ENCODE measurements at places on chromosomes 5 and 9.

DNA sequence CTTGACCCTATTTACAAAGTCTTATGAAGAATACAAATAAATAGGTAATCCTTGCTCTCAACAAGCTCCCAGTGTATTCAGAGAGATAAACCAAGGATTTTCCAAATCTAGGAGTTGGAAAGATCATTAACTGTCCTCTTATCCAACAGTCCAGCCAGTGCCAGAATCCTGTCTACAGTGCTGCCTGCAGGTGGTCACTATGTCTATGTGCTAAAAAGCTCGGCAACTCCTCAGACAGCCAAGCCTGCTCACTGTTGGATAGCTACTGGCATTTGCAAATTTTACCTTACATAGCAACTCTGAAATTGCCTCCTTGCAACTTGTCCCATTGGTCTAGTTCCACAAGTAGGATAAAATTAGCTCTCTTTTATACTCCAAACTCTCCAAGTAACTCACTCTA is 187.4 kb downstream of the DCP2 start:
- DNase-seq, result no peak

DNA sequence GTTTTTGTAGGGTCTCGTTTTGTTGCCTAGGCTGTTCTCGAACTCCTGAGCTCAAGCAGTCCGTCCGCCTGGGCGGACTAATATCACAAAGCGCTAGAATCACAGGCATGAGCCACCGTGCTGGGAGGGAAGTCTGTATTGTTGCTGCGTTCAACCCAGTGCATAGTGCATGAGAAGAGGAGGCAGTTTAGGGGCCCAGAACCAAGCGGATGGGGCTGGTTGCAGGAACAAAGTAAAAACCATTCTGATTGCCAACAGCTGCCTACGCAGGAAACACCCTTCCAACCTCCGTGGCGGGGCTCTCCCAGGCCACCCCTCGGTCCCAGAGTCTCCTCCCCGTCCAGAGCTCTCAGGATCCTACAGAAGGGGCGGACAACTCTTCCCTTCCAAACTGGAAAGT is 87.1 kb downstream of the ANXA2R start:
- DNase-seq, result no peak

DNA sequence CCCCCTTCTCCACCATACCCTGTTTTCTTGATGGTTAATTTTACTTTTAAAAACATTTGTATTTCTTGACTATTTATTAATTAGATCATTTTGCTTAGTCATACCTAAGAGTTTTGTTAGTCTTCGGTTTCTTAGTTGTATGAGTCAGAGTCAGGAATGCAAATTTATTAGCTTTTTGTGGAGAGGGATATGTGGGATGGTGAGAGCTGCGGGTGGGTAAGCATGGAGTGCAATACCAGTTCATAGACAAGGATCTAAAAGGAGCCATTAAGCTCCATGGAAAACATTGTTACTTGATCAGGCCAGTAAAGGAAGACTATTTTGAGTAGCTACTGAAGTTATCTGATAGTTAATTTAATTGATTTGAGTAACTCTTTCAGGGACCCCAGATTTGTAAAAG is 77.5 kb downstream of the ZSWIM6 start:
- DNase-seq, result peak; percentile 93

DNA sequence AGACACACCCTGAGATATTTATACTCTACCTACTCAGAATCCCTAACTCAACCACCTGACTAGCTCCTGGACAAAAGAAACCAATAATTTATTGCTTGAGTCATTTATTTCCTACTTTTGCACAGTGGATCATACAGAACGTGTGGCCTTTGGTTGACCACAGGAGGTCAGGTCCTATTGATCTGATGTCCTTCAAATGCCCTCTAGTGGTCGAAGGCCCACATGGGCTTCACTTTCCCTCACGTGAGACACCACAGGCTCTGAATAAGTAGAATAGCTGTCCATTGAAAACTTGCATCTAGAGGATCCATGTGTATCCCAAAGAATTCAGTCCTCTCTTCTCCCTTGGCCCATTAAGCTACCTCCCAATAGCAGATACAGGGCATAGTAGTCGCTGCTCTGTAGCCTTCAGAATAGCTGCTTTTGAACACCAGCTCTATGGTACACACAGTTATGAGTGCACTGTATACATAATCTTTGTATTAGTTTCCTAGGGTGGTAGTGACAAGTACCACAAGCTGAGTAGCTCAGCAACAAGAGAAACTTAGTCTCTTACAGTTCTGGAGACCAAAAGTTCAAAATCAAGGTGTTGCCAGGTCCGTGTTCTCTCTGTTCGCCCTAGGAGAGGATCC is 177.6 kb upstream of the SMARCA2 start:
- no peak for DNase-seq

GRCh38 chr5:39648848-39649227 is 224.1 kb upstream of the DAB2 start:
- DNase-seq, result peak; percentile 38
